ENCODE measurements at places on chromosomes 3 and 15.

DNA sequence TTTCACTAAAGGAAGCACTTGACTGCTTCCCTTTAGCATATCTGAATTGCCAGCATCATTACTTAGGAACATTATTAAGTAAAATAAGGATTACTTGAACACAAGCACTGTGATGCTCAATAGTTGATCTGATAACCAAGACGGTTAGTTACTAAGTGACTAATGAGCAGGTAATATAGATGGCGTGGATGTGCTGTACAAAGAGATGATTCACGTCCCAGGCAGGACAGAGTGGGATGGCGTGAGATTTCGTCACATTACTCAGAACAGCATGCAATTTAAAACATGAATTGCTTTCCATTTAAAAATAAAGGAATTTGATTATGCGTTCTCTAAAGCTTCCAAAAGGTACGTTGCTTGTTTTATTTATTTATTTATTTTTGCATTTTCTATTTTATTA is 240.0 kb upstream of the ARHGEF26 start:
- DNase-seq, result no peak

GRCh38 chr15:64282701-64283100 is 73.3 kb downstream of the CSNK1G1 start:
- no peak for DNase-seq

DNA sequence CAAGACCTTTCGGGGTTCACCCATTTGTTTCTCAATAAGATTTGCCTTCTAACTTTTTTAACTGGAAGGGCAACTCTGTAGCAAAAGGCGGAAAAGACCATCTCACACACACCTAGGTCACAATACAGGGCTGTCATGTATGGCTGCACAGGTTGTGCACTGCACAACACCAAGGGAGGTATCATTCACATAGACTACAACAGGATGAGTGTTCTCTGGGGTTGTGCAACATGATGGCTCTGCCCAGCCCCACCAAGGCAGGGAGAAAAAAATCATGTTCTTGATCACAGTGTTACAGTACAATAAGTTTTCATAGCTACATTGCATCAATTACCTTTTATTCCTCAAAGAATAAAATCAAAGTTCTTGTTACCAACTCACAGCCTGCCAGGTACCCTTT is 52.8 kb downstream of the ANXA2 start:
- no peak for DNase-seq

GRCh38 chr3:124283652-124284023 is 291.7 kb upstream of the ROPN1 start:
- no peak for DNase-seq

DNA sequence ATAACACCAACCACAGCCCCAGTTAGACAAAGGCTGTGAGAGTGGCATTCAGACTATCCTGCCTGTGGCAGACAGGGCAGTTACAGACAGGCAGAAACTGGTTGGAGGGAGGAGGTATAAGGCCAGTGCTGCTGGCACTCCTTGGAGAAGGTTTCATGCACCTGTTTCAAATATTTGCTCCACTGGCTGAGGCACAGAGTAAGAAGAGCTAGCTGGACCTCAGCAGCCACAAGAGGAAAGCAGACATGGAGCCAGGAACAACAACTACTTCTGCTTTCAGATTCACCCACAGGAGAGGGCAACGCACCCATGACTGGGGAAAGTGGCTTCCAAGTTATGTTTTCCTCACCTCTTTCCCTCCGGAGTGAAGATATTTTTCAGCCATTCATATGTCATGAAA is 11.5 kb upstream of the PRKAR2A start:
- DNase-seq, result peak; percentile 18

DNA sequence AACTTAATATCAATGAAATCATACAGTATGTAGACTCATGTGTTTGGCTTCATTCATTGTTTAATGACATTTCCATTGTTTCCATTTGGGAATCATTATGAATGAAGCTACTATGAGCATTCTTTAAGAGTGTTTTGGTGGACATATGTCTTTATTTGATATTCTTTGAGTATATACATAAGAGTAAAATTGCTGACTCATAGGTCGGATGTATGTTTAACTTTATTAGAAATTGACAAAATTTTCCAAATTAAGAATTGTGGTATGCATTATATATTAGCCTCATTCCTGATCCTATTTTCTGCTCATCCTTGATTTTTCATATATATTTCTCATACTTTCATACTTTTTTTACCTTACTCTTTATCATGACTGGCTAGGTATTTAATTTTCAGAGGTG is 28.7 kb upstream of the CMC1 start:
- no peak for DNase-seq

DNA sequence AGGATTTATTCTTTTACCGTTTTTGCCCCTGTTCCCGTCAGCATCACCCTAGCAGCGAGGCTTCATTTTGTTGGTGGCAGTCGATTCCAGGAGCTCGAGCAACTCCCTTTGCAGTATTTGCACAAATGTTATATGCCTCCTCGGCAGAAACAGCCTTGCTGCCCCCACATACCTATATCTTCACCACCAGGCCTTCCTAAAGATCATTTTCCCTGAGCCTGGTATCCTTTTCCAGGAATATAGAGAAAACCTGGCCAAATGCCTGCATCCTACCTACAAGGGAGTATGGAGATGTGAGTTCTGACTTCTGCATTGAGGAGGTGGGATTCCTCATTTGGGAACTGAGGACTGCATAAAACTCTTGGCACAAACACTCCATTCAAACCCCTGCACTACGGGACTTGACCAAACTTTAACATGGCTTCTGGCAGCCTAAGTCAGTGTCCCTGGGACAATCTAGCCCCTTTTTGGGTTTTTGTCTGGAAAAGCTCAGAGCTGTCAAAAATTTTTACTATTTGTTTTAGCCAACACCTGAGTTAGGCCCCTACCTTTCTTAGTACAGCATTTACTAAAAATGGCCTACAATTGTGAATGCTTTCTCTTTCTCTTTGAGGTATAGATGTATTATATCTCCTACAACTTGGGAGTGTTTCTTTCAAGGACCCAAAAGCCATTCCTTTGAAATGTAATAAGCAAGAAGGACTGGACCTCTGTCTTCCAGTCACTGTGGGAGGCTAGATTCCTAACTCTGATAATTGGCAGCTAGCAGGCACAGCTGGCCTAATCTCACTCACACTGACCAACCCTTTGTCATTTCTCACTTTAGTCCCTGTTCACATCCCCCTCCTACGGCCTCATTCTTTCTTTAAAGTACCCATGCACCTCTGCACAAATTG is 12.1 kb upstream of the UBE2Q2 start:
- no peak for DNase-seq

- DNase-seq, result no peak
Observed at GRCh38 chr15:70902107-70902506, 9.5 kb downstream of the LRRC49 start.

DNA sequence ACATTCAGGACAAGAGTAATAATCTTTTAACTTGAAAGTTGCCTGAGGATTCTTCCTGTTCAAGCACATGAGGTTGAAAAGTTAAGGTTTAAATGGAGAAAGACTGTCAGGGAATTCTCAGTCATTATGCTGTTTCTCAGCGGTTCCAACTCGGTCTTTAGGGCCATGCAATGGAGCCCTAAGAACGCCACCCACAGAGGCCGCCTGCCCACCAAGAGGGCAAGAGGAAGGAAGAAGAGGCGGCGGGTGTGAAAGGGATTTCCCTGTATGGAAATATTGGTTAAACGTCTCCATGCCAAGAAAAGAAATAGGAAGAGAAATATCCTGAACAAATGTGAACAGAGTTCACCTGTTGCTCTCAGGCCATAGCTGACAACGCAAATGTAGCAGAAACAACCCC is 234.4 kb downstream of the OCA2 start:
- DNase-seq, result no peak

Measured in right lobe of liver (tissue), 6 donors.